NCI-H1105 treated with DMSO at 0.1 percent for 48 hours (cell line): ENCODE measurements at places on chromosomes 2 and 18.

- DNase-seq: no peak
Observed at GRCh38 chr2:121697108-121697631, 39.5 kb downstream of the NIFK start.

DNA sequence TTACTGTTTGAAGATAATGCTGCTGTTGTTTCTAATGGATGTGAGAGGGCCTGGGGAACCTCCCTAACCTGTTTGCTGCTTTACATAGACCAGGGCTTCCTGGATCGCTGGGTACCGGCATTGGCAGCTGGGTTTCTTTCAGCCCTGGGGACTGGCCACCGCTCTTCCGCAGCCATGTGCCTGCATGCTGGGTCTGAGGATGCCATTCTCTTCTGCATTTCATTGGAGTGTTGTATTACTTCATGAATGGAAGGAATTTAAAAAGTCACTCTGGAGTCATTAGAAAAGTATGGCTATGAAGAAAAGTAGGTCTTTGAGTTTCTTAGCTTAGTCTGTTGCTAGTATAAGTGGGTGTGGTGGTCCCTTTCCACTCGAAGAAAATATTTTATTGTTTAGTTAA is 107.3 kb upstream of the MGAT5 start:
- no peak for DNase-seq

DNA sequence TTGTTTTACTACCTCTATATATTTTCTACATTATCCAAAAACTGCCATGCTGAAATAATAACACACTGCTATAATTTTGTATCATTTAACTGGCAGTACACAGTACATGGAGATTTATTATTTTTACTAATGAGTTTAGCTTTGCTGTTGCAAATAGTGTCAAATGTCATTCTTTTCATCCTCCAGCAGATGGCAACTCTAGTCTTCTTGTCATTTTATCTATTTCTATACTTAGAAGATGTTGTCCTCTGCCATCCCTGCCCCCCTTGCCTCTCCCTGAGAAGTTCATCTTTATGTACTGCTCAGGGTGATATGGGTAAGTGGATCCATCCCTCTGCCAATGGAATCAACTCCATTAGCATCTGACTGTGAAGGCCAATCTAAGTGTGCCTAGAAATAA is 21.7 kb upstream of the LRRTM1 start:
- no peak for DNase-seq

GRCh38 chr2:10285556-10286198 is 17.0 kb upstream of the HPCAL1 start:
- DNase-seq: no peak

- no peak for DNase-seq
Observed at GRCh38 chr2:238699307-238700116, 148.4 kb upstream of the TWIST2 start.

GRCh38 chr18:68847219-68847837 is 49.4 kb downstream of the CCDC102B start:
- DNase-seq: peak; percentile 54

GRCh38 chr18:68705119-68705518 is 9.8 kb downstream of the TMX3 start:
- no peak for DNase-seq

DNA sequence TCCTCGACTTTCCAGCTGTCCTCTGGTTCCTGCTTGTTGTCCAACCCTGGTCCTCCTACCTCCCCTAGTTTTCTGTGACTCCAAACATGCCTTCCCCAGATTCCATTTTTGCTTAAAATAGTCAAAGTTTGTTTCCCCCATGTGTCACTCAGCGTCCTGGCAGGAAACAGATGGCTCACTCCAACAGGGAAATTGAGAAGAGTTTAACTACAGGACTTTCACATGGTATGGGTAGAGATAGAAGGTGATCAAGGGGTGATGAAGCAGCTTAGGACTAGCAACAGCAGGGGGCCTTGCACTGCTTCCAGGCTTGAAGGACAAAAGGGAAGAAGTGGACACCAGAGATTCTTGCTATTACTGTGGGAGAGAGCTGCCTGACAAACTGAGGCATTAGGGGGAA is 6.1 kb upstream of the CUL3 start:
- DNase-seq: no peak

DNA sequence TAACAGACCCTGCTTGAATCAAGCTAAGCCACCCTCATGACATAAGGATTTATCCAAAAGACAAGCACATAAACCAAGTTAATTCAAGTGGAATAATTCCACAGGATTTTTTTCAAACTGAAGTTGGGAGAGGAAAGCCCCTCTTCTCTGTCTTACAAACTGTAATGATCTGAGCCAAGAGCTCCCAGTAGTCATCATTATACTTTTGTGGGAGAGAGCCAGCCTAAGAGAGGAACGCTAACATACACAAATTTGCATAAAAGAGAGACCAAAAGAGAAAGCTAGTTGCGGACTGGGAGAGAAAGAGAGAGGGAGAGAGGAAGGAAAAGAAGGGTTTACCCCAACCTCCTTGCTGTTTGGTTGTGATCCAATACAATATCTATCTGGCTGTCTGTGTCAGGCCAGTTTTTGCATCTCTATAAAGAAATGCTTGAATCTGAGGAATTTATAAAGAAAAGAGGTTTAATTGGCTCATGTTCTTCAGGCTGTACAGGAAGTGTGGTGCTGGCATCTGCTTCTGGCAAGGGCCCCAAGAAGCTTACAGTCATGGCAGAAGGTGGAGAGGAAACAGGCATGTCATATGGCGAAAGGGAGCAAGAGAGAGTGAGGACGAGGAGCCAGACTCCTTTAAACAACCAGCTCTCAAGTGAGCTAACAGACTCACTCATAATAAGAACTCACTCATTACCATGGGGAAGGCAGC is 20.8 kb upstream of the PUM2 start:
- no peak for DNase-seq

DNA sequence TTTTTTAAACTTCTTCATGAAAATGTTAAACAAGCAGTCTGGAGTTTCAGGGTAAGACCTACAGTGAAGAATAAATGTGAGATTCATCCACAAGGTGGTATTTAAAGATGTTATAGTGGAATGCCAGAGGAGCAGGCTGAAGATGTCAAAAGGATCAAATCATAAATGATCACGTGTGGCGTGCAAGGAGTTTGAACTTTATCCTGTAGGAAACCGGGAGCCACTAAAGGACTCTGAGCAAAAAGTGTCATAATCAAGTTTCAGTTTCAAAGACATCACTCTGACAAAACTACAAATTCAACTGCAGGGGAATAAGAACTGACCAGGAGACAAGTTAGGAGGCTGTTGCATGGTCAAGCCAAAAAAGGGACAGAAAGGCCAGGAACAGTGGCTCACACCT is 19.9 kb downstream of the NHEJ1 start:
- no peak for DNase-seq

- DNase-seq: no peak
Observed at GRCh38 chr2:239194731-239195317, 206.0 kb downstream of the HDAC4 start.

DNA sequence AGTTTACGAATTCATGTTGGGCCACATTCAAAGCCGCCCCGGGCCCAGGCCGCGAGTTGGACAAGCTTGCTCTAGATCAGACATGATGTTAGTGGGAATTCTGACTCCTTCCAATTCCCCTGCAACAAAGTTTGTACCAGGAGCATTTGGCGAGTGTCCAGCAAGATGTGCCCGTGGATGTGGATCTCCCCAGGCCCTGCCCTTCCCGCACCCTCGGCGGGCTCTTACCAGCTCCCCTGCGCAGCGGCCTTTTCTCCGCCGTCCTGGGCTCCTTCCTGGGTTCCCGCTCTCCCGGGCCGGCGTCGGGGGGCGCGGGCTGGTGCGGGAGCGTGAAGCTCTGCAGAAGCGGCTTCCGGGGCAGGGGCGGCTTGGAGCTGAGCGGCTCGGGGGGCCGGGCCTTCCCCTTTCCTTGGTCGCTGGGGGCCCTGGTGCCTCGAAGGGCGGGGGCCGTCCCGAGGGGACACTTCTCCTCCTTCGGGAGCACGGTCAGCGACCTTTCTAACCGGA is 90.8 kb upstream of the MGAT4A start:
- no peak for DNase-seq

DNA sequence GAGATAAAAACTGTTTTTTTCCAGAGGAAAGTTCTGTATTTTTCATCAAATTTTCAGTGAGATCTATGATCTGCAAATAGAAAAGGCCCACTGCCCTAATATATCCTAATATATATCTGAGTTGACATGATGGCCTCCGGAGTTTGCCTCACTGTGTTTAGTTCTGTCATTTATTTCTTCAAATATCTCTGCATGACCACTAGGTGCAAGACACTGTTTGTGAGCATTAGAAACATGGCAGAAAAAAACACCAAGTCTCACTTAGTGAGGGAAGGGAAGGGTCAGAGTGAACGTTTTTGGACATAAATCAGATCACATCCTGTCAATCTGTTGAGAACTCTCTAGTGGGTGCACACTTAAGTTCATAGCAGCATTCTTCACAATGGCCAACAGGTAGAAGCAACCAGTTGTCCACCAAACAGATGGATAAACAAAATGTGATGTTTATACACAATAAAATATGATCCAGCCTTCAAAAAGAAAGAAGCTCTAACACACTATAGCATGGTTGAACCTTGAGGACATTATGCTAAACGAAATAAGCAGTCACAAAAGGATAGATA is 53.4 kb downstream of the SPIRE1 start:
- no peak for DNase-seq

DNA sequence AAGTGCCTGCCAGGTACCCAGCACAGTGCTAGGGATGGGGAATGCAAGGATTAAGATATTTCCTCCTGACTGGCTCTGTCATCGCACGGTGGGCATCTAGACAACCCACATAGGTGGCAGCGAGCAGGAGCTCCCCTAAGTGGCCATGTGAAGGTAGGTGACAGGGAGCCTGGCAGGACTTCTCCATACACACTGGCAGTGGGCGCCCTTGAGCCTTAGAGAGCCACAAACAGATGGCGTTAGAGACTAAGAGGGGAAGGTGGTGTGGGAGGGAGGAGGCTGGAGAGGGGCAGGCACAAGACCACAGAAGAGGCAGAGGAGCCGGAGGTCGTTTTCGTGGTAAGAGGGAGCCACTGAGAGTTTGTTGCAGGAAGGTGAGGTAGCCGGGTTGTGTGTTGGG is 15.2 kb downstream of the PRELID3A start:
- peak; percentile 5 for DNase-seq

GRCh38 chr2:22970284-22970975 is 414.5 kb upstream of the KLHL29 start:
- no peak for DNase-seq

GRCh38 chr2:232870766-232871371 is 805 bp downstream of the SNORC start:
- no peak for DNase-seq

- no peak for DNase-seq
Observed at GRCh38 chr2:230541934-230542380, 126.0 kb downstream of the SP100 start.

- no peak for DNase-seq
Observed at GRCh38 chr2:62672601-62673000, 32.9 kb upstream of the EHBP1 start.

- no peak for DNase-seq
Observed at GRCh38 chr18:37274309-37275236, 291.0 kb downstream of the CELF4 start.

- no peak for DNase-seq
Observed at GRCh38 chr2:102065675-102066252, 74.0 kb downstream of the IL1R2 start.

DNA sequence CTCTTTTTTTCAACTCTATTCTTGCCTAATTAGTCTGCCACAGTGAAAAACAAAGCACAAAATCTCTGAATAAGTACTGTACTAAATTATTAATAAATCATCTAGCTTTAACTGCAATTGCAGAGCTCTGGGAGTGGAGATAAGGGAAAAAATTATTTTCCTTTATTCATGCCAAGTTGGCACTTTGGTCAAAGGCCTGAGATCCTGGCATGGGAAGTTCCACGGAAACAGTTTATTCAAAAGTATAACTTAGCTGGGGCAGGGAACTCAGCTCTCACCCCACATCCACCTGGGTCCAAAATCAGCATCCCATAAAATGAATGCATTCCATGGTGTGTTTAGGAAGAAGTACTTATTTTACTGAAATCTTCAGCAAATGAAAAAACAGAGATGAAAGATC is 185.2 kb upstream of the APCDD1 start:
- no peak for DNase-seq

GRCh38 chr18:69757733-69758132 is 189.9 kb downstream of the CD226 start:
- DNase-seq: no peak

DNA sequence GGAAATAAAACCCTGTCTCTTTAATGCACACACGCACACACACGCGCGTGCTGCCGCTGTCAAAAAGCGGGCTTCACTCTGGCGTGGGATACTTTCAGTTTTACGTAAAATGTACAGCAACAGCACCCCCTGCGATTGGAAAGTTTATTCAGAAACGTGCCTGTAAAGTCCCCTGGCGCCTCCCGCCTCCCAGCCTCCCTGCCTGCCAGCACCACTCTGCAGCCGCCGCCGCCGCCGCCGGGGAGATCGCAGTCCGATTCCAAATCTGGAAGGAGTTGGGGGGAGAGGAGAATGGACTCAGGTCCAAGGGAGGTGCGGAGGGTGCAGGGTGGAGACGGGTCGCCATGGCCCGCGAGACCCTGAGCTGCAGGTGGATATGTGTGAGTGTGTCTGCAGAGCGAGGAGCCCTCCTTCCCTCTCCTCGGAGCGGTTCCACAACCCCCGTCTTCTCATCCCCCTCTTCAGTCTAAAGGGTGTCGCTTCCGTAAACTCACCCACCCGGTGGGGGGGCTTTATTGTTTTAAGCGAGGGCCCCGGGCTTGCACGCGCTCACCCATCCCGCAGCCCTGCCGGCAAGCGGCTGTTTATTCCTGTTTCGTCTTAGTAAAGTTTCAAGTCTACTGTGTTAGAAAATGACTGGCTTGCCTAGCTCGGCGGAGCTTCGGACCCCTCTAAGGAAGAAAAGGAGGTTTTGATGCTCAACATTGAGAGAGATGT is 1.8 kb upstream of the BCL11A start:
- DNase-seq: peak; percentile 51

GRCh38 chr2:236286873-236287545 is 22.8 kb upstream of the ASB18 start:
- DNase-seq: no peak

DNA sequence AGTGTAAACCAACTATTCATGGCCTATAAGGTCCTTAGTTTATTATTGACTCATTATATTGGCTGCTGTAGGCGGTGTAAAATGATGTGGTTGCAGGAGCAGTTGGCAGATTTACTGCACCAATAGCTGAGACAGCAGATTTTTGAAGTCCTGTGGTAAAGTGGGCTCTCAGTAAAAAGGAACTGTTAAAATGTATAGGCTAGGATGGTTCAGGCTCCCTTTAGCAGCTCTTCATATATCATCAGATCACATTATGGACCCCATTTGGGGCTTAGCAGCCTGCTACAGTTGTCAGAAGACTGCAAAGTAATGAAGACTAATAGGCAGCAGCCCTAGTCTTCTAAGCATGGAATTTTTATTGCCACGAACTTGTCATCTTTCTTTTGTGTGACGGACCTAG is 27.8 kb downstream of the MTX2 start:
- DNase-seq: peak; percentile 12

- no peak for DNase-seq
Observed at GRCh38 chr2:171394164-171394740, 39.5 kb downstream of the METTL8 start.
